ENCODE measurements at places on chromosomes 7 and 10.

DNA sequence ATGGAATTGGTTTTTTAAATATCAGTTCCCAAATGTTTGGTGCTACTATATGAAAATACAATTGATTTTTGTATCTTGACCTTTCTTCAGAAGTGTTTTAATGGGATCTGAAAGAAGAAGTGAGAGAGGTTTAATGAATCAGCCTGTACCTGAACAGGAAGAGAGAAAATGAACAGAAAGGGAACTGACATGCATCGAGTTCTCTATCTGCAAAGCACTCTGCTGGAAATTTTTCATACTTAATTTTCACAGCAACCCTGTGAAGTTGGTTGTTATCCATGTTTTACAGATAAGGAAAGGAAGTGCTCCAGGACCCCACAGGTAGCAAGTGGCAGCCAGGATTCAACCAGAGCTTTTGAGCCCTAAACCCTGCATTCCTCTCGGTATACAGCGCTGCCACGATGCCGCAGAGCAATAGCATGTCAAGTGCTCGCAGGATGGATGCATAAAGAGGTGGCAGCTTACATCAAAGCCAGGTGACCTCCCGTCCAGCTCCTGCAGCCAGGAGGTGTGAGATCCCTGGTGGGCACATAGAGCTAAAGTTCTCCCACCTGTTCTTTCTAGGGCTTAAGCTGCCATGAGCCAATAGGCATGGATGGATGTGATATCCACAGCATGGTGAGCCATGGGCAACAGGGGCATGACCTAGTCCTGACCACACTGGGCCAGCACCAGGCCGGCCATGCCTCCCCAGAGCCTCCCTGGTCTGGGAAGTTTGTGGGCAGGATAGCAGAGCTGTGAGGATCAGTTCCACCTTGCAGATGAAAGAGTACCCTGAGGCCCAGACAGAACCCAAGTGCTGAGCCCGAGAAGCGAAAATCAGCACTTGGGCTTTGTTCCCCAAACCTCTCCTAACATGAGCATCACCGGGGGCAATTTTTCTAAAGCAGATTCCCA lies 57.2 kb downstream of the CALML3 start:
- peak; percentile 45 for DNase-seq

DNA sequence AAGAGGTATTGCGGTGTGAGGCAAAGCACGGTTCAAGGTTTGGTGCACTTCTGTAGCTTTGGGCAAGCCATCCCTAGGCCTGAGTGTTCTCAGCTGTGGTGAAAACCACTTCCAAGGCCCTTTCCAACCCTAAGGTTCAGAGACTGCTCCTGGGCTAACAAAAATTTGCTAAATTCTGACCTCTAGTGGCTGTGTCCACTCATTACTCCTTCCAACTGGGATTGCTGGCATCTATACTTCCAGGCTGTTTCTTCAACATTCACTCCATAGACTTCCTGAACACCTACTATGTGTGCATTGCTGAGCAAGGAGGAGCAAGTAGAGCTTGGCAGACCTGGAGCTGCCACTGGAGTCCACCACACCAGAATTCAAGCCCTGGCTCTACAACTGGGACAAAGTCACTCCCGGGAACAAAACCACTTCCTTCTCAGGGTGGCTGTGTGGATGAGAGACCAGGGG lies 29.3 kb upstream of the SH3PXD2A start:
- DNase-seq = no peak

- no peak for DNase-seq
Measured at GRCh38 chr10:84783386-84783785, 455.0 kb downstream of the CCSER2 start.

- no peak for DNase-seq
Measured at GRCh38 chr10:78269060-78269459, 235.4 kb downstream of the RPS24 start.

- no peak for DNase-seq
Measured at GRCh38 chr10:14859775-14860174, 18.9 kb upstream of the SUV39H2 start.

DNA sequence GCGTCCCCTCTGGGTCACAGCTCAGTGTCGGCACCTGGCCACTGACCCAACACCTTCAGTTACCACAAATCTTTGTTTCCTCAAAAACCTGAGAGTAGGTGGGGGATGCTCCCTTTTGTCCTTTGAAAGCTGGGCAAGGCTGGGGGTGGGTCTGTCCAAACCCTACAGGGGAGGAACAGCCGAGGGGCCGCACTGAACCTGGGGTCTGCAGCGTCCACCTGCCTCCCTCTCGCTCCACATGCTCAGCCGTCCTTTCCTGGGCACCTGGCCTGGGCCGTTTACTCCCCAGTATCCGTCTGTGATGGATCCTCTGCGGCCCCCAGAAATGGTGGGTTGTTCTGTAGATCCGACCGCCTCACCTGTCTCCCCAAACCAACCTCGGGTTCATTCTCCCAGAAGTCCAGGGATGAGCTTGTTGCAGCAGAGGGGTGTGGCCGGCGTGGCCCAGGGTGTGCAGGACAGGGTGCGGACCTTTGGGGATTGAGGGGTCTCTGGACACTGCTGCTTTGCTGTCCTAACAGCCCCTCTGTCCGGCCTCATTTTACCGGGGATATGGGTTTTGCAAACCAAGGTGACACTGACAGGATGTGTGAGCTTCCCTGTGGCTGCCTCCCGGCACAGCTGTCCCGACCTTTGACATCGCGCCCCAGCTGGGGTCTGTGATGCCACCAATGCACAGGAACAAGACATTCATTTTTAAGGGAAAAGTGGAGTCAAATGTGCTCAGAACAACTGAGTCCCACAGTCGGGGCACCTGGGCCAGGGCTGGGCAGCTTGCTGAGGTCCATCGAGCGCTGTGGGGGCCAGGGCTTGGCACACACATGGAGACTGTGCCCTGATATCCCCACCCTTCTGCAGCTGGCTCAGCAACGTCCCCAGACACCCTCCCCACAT lies 115.9 kb downstream of the VIPR2 start:
- no peak for DNase-seq
